ENCODE measurements at places on chromosomes 5 and 9.
A peak's percentile ranks its signal among the peaks of the same experiment; 100 is the strongest.

GRCh38 chr9:134163371-134164196 lies 780 bp downstream of the RNU6ATAC start:
- no peak for DNase-seq

- no peak for DNase-seq
These were observed 100.2 kb upstream of the IL12B start for GRCh38 chr5:159430361-159431012.

- no peak for DNase-seq
These were observed 268.6 kb upstream of the PTGER4 start for GRCh38 chr5:40410964-40411635.

- DNase-seq = no peak
These were observed 62.7 kb upstream of the RXRA start for GRCh38 chr9:134263596-134263995.

DNA sequence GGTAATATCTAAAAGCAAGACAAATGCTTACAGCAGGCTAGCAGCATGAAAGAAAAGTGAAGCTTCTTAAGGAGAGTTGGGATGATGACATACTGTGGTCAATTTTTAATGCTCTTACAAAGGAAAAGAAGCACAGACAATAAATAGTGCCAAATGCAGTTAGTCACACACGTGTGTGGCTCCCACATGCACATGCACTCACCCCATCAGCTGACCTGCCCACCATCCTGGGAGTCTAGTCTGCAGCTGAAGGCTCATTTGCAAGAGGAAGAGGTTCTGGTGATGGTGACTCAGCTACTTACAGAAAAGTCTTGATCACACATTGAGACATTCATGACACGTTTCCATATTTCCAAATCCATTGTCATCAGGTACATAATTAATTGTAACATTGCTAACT lies 129.3 kb downstream of the MRPL36 start:
- DNase-seq = no peak

- DNase-seq = peak; percentile 15
These were observed 17.6 kb downstream of the SLCO6A1 start for GRCh38 chr5:102481054-102481715.

- no peak for DNase-seq
These were observed 49.6 kb downstream of the FAT2 start for GRCh38 chr5:151541571-151541970.

DNA sequence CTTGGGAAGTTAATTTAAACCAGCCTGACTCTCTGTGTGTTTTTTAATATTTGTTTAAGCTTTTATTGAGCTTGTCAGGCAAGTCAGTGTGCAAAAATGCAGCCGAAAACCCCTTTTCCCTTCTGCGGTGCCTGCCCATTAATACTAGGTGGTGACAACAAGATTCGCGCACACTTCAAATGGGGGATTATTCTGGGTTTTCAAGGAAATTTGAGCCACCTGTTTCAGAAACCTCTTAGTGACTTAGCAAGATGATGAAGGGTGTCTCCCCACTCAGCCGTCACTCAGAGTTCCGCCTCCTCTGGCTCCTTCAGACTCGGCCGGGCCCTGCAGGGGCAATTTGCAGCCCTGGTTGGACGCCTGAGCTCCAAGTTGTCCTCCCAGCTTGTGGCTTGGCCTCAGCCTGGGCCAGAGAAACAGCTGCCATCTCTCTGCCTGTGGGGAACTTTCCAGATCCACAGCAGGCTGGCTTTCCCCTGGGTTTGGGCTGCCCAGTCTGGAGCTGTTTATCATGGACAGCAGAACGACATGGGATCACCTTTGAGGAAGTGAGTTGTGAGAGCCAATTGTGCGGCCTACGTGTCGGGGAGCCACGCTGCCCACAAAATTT lies 75.9 kb downstream of the SPRY4 start:
- no peak for DNase-seq

- DNase-seq = peak; percentile 55
These were observed 141.4 kb downstream of the TMEM38B start for GRCh38 chr9:105835721-105836120.

GRCh38 chr9:114602620-114603019 lies 8.5 kb upstream of the TMEM268 start:
- no peak for DNase-seq

DNA sequence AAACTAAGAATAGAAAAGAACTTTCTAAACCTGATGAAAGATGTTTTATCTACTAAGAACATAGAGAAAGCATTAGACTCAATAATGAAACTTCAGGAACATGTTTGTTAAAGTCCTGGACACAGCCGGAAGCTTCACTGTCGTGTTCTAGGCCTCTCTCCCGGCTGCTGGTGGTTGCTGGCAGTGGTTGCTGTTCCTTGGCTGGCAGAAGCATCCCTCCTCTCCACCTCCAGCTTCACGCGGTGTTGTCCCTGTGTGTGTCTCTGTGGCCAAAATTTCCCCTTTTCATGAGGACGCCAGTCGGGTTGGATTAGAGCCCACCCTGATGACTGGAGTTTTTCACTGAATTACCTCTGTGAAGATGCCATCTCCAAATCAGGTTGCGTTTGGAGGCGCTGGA lies 6.5 kb upstream of the MED10 start:
- DNase-seq = no peak

- DNase-seq = no peak
These were observed 65.3 kb upstream of the SMC2 start for GRCh38 chr9:104028827-104029226.

GRCh38 chr5:15321776-15322175 lies 178.2 kb upstream of the FBXL7 start:
- DNase-seq = no peak

DNA sequence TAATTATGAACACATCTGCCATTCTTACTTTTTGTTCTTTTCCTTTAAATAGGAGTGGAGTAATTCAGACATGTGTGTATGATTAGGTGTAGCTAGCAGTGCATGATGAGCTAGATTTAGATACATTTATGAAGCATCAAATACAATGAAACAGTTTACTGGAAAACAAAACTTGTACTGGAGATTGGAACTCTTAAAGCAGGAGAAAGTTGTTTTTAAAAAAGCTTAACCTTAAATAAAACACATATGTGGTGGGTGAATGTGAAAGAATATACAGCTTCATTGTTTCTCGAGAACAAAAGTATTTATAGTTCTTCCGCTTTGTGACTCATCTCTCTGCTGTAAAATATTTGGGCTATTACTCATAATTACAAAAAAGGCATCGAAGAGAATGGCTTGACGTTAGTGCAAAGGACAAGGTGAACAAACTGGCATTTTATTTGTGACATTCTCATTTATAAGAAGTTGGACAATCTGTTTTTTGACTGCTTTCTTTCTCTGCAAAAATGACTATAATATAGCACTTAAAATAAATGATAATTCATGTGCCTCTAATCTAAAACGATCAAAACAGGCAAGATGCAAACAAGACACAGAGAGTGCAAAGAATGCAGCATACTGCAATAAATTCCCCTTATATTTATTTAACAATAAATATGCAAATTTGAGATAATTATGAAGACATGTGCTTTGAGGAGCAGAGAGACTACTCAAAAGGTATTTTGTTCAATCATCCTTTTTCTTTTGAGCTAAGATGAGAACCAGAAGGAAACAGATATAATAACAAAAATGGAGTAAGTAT lies 478.8 kb downstream of the CETN3 start:
- no peak for DNase-seq

GRCh38 chr9:75615284-75615683 lies 275.2 kb upstream of the PCSK5 start:
- DNase-seq = peak; percentile 88

GRCh38 chr9:126628146-126628545 lies 14.4 kb downstream of the LMX1B start:
- no peak for DNase-seq

DNA sequence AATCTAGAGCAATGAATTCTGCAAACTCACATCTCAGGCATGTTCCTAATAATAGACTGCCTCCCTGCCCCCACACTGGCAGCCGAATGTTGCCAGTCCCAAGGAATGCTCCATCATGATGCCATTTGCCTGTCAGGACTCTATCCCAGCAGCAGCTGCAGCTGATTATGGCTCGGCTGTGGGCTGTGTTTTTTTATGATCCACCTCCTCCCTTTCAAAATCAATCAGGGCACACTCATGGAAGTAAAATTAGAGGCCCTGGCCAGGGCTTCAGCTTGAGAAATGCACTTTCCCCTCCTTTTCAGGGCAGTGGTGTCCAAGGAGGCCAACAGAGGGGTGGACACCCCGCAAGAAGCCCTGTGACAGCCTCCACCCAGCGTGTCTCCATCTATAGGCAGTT lies 176.7 kb upstream of the S1PR3 start:
- DNase-seq = no peak

DNA sequence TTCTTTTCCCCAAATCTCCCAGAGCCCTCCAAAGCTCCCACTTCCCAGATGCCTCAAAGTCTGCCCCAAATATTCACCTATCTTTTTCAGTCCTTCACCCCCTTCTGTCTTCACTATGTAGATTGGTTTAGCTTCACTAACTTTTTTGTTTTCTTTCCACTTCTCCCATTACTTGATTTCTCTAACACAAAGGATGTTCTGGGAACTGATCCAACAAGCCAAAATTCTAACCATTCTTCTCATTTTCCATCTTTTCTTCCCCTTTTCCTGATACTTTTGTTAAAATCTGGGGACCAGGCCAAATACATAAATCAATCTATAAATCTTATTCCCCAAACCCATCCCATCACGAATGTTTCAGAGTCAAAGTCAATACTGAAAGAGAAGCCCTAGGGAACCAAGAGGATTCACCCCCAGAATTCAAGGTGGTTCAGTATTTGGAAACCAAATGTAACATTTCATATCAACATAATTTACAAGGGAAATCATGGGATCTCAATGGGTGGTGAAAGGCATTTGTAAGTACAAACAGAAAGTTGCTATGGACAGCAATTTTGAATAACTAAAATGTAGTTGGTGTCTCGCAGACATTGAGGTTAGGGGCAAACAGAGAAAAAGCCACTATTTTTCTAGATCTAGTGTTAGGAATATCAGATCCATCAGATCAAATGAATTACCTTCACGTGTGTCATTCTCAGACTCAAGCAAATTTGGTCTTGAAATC lies 35.3 kb downstream of the APTX start:
- no peak for DNase-seq

DNA sequence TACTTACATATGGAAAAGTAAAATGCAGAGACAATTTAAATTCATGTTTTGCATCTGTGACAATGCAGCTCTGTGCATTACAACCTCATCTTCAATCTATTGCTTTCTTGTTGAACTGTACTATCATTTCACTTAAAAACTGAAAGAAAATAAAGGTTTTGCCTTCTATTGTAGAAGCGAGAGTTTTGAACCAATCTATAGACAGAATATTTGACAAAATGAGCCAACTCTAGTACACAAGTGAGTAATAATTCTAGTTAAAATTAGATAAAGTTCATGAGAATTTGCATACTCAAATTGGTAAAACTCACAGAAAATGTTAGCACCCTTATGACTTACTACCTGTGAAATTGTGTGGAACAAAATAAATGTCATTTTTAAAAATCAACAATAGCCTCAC lies 123.7 kb downstream of the EDIL3 start:
- DNase-seq = no peak

GRCh38 chr9:72509635-72510034 lies 11.8 kb upstream of the TMC1 start:
- no peak for DNase-seq

GRCh38 chr9:119005162-119005561 lies 364.1 kb downstream of the BRINP1 start:
- no peak for DNase-seq

DNA sequence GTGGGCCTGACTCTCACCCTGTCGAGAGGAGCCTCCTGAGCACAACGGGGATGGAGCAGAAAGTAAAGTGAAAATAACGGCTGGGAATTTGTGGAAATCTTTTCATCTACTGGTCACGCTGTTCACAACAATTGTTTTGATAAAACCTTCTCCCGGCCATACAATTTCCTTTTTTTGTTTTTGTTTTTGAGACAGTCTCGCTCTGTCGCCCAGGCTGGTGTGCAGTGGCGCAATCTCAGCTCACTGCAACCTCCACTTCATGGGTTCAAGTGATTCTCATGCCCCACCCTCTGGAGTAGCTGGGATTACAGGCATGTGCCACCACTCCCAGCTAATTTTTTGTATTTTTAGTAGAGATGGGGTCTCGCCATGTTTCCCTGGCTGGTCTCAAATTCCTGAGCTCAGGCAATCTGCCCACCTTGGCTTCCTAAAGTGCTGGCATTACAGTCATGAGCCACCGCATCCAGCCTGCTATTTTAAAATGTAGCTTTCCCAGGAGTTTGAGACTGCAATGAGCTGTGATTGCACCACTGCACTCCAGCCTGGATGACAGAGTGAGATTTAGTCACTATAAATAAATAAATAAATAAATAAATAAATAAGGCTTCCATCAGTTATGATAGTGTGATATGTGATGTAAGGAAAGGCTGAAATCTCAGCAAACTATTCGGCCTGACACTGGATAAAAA lies 73.5 kb upstream of the PTGER4 start:
- DNase-seq = no peak

DNA sequence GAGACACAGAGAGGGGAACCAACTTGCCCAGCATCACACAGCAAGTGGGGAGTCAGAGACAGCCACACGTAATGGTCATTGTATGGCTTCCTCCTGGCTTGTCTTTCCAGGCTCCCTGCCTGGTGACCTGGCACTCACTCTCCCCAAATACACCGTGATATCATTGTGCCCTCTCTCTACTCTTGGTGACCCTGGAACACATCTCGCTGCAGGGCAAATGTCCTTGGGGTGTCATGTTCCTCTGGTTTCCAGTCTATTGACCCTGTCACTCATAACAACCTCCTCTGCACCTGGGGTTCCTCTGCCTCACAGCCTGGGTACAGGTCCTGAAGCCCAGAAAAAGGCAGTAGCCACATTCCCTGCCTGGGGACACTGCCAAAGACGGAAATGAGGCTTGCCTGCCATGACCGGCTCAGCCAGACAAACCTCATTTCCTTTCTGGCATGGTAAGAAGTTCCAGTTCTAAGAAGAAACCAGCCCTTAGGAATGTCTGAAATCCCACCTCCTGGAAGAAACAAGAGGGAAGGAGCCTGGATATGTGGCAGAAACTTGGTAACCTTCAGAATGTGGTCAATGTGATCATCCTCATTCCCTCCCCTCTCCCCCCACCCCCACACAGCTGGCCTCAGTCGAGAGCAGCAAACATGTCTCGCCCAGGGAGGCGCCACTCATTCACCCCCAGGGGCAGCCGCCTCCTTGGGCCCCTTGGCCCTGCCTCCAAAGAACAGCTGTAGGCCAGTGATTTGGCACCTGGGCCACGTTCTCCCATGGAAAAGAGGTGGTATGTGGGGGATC lies 30.6 kb upstream of the SMU1 start:
- no peak for DNase-seq

DNA sequence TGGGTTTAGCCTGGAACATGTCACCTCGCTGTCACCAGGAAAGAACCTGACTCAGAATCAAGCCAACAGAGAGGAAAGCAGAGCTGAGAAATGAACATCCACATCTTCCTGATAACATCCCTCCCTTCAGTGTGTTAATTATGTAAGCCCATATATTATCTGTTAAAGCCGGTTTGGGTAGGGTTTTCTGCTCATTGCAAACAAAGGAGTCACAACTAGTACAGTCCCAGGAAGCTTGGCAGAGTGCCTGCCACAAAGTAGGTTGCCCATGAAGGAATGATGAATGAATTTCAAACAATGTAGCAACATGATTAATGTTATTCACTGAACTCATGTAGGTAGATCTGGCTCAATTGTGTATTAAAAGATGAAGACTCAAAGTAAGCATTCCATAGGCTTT lies 10.4 kb upstream of the PPARGC1B start:
- DNase-seq = no peak

- DNase-seq = no peak
These were observed 190.0 kb downstream of the GAS1 start for GRCh38 chr9:86757382-86757720.

GRCh38 chr9:112839331-112839730 lies 51.3 kb downstream of the SLC46A2 start:
- no peak for DNase-seq

Measured in NCI-H748 treated with DMSO at 0.1 percent for 48 hours (cell line).